ENCODE measurements at places on chromosomes 16 and 17. TPM values are rescaled to one million over a fixed set of nuclear protein-coding genes. Genes with fewer than 3 reads are reported as not detected.
A peak's percentile ranks its signal among the peaks of the same experiment; 100 is the strongest.

The KRT12 gene
- total RNA-seq, result 1.9 TPM

- no peak for DNase-seq
Observed at GRCh38 chr17:52048137-52048898, 110.2 kb downstream of the CA10 start.

GRCh38 chr17:9833922-9834321 lies 8.2 kb downstream of the GLP2R start:
- no peak for DNase-seq

The WNK4 gene
- 21.1 TPM for total RNA-seq

The TNP2 gene
- total RNA-seq, result not detected

GRCh38 chr17:74442670-74443515 lies 11.0 kb downstream of the GPRC5C start:
- peak; percentile 34 for DNase-seq

DNA sequence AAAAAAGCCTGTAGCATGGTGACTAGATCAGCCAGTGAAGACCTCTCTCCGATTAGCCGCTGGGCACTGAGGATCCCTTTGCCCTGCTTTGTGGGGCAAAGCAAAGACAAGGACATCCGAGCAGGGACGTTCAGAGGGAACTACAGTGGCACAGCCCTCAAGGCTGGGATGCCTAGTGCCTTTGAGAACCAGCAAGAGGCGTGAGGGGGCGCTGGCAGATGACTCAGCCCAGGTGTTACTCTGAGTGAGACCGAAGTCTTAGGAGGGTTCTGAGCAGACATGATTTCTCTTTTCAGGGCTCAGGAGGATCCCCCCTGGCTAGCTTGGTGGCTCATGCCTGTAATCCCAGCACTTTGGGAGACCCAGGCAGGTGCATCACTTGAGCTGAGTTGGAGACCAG lies 178.6 kb downstream of the CPPED1 start:
- no peak for DNase-seq

DNA sequence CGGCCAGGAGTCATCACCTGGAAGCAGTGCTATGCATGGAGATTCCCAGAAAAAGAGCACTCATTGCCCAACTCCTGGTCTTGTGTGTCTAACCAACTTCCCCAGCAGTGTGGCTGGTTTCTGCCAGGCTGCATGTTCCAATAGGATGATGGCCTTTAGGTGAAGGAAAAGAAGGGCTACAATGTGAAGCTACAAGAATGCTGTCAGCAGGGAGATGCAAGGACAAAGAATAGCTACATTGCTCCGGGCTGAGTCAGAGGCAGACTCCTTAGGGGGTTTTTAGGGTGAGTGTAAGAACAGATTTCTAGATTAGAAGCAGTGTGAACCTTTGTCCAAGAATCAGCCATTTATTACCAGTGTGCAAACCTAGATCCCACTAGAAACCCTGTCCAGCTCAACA lies 63.0 kb upstream of the DNAH9 start:
- DNase-seq, result no peak
